Fibroblast of lung (primary cell): ENCODE measurements at places on chromosomes 7 and 10. TPM values are rescaled to one million over a fixed set of nuclear protein-coding genes. Genes with fewer than 3 reads are reported as not detected.

The ADAM22 gene
- polyA plus RNA-seq: 0.18 and 0.33 TPM in 2 replicates

The GPR26 gene
- not detected in 2 replicates for polyA plus RNA-seq

The MET gene
- polyA plus RNA-seq: 33.4 and 42.1 TPM in 2 replicates

The CCDC172 gene
- polyA plus RNA-seq: not detected in 2 replicates

DNA sequence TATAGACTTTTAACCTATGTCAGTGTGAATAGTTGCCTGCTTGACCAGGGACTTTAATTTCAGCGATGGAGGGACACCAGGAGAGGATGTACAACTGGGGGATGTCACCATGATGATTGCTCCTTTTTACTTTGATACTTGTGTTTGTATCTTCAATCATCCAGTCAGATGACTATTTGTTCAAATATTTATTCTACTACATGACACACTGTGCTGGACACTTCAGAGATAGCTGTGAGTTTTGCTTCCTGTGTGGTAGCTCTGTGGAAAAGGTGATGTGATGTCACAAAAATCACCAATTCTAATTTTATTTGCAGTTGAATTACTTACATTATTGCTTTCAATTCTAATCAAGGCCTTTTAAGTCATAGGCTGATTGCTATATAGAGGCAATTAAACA is 62.7 kb upstream of the CREB5 start:
- DNase-seq: no peak

GRCh38 chr10:124250506-124250905 is 157.1 kb upstream of the CHST15 start:
- no peak for DNase-seq

DNA sequence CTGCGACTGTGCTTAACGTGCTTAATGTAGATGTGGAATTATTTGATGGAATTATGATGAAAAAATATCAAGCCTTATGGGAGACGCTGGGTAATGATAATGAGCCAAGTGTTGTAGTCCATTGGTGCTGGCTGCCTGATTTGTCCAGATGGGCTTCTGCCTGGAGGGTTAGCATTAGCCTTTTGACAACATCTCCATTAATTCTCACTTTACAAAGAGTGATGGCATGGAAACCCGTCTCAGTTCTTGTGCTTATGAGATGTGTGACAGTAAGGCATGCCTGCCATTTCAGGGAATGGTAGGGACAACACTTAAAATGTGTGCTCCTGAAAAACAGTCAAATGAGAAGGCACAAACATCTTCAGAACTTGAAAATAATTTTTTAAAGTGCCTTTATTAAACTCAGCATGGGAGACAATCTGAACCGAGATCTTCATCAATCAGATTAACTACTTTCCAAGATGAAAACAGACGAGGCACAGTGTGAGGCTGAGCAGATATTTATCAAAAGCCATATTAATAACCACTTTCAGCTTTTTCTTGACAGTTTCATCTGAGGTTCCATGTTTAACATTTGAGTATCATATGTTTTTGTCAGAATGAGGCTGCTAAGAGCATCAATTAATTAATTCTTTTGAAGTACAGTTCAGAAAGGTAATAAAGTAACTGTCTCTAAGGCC is 473.1 kb downstream of the NXPH1 start:
- DNase-seq: no peak

The RBM17 gene
- polyA plus RNA-seq: 28.9 and 32.5 TPM in 2 replicates

The ODAD2 gene
- polyA plus RNA-seq: 0.12 and 0.34 TPM in 2 replicates

DNA sequence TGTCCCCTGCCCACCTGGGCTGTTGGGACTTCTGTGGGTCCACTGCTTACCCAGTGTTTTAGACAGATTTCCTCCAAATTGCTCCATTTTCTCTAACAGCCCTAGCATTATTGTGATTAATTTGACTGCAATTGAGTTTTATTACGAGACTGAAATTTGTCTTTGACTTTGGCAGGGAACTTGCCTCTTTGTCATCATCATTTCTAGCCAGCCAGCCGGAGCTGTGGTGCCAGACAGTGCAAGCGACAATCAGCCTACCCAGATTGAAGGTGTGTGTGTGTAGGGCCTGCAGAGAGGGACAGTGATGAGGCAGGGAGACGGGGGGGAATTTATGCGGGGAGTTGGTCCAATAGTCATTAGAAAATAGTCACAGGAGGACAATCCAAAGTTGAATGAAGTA is 743.0 kb downstream of the NRG3 start:
- no peak for DNase-seq
